ENCODE measurements at places on chromosomes 13 and 19. TPM values are rescaled to one million over a fixed set of nuclear protein-coding genes. Genes with fewer than 3 reads are reported as not detected.

Gene FLT3
- total RNA-seq = 0.04 TPM

Gene CD33
- total RNA-seq = not detected

Gene ADGRE3
- not detected for total RNA-seq

Gene CASP14
- total RNA-seq = not detected

Gene CGB2
- not detected for total RNA-seq

Gene OR7D2
- total RNA-seq = not detected

DNA sequence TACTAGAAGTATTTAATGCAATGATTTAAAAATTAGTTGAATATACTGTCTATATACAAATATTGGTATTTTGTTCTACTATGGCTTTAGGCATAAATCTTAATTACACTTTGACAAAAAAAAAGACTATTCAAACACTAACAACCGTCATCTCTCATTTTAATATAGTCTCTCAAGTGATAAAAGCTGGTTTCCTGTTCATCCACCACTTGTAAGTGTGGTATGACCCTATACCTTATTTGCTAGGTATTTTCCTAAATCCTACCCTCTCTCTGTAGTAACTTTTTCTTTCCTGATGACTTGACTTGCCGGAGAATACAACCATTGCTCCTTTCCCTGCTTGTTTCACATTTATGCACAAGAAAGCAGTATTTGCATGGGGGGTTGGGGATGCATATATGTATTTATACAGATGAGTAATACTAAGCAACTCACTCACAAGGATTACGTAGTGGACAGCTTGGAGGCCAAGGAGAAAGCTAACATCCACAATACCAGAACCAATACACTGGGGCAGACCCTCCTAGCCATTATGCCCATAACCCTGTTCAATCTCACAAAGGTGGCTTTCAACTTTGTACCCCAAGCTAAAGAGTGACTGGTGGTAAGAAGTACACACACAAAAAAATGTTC lies 12.7 kb upstream of the EFNB2 start:
- DNase-seq = no peak

DNA sequence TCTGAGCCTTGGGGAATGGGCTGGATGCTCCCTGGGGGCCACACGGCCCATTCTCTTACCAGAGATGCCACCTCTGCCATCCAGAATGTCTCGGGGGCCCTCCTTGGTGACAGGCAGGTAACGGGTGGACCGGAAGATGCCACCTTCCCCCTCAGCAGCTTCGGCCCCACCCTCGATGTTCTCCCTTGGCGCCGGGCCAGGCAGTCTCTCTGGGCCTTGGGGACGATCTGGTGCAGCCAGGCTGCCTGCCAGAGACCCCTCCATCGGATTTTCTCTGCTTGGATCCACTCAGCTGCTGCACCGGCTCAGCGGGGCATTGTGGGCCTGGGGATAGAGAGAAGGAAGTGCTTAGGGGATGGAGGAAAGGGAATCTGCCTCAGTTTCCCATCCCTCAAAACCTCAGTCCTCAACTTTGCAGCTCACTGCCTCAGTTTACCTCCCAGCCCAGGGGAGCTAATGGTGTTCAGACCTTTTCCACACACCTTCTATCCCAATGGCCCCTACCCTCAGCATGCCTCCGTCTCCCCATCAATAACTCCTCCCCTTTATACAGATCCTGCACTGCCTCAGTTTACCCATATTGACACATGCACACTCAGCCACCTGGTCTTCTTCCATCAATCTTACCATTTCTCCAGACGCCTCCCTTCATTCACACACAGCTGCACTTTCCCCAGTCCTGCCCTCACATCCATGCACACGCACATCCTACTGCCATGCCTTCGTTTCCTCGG lies 1.5 kb downstream of the WIZ start:
- no peak for DNase-seq

GRCh38 chr19:11708457-11708856 lies 30.3 kb downstream of the ZNF823 start:
- DNase-seq = no peak

DNA sequence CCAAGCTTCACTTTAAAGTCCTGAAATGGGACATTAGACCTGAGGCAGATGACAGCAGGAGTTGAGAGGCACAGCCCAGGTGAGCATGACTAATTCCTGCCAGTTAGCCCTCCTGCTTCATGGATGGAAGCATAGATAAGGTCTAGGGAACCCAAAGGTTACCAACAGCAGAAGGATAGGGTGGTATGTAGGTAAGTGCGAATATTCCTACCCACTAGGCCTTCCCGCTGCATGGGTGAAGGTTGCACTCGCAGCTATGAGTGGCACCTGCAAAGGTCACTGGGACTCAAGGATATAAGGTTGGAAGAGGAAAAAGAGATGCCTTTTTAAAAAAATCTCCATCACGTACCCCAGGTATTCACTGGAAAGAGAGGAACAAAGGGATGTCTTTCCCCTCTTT lies 12.2 kb upstream of the MLLT1 start:
- no peak for DNase-seq

DNA sequence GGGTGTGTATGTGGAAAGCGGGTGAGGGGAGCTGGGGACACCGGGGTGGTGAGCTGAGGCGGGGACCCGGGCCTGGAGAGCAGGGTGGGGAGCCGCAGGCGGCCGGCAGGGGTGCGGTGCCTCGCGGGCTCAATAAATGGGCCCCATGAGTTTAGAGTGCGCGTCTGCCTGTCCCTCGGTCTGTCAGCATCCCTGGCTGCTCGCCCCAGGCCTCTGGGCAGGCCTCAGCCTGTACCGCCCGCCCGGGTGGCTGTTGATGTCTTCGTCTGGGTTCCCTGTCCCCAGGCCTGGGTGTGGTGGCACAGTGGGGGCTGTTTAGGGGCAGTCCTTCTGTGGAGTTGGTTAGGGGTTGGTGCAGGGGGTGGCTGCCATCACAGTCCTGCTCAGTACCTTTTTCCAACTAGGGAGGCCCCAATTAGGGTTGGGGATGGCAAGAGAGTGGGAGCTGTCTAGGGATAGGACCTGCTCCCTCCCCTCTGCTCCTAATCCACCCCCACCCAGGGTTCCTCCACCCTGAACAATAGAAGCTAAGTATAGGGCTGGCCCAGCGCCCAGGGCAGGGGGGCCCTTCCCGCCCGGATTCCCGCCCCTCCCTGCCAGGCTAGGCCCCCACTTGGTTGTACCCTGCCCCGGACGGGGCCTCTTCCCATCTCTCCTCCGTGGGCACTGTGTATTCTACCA lies 12.2 kb downstream of the CIC start:
- no peak for DNase-seq

- DNase-seq = no peak
Measured at GRCh38 chr13:74046431-74046830, 87.8 kb downstream of the KLF12 start.

DNA sequence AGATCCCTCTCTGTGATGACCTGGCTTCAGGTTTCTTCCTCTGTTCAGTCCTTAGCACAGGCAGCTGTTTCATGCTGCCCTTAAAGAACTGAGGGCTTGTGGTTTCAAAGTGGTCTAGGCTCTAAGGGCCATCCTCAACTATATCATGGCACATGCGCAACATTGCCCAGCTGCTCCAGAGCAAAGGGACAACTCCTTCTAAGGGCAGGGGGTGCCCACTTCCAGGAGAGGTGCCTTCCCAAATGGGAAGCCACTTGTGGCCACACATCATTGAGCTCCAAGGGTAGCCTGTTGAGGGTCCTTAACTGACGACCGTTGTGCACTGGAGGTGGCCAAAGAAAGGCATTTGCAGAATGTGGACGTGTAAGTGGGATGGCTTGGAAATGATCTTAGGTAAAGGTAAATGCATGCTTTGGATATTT lies 7.3 kb downstream of the GPR183 start:
- DNase-seq = no peak

DNA sequence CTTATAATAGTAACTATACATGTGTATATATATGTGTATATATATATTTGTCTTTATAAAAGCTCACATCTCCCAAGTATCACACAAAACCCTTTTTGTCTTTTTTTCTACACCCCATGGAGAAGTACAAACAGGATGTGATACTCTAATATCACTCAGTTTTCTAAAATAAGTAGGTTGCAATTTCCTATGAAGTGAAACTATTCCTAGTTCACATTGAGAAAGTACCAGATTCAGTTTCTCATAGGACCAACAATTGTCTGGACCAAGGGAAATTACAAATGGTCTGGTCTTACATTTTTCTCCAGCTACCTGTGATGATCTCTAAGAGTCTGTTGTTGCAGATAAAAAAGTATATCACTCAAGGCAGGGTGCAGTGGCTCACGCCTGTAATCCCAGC lies 17.9 kb upstream of the LILRB1 start:
- no peak for DNase-seq

DNA sequence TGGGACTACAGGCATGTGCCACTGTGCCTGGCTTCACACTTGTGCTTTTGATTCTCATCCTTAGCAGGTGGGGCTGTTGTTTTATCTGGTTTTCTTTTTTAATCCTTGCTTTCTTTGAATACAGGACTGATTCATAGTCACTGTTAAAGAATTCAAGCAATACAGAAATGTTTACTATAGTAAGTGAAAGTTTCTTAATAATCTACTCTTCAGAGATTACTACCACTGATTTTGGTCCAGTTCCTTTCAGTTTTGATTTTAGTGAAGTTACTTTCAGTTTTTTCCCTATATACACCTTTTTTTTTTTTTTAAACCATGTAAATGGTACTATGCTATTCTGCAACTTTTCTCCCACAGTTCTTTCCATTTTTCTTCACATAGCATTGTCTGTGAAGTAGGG lies 53.6 kb downstream of the GATAD2A start:
- DNase-seq = no peak

DNA sequence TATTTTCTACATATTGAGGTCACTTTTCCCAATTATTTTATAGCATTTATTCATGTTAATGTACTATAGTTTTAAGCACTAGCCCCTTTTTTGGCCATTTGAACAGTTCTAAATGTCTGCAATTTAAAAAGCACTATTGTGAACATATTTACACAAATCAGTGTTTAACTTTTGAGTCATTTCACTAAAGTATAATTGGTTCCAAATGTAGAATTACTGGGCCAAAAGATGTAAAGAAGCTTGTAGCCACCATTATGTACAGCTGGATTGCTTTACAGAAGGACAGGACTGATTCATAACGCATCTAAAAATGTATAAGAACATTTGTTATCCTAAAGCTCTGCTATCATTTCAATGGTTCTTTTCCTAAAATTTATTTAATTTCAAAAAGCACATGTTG lies 16.6 kb upstream of the ATP12A start:
- DNase-seq = no peak

GRCh38 chr13:73222627-73223305 lies 164.0 kb downstream of the KLF5 start:
- DNase-seq = no peak

GRCh38 chr13:93328943-93329342 lies 102.3 kb downstream of the GPC6 start:
- no peak for DNase-seq

Measured in pulmonary artery endothelial cell (primary cell).